ENCODE measurements at places on chromosomes 12 and 14.

- DNase-seq = no peak
Observed at GRCh38 chr14:67508956-67509355, 20.4 kb upstream of the TMEM229B start.

GRCh38 chr14:41615011-41615595, 8.4 kb downstream of the LRFN5 start:
- DNase-seq = no peak

GRCh38 chr12:49917166-49917787, 13.6 kb upstream of the FAIM2 start:
- no peak for DNase-seq

DNA sequence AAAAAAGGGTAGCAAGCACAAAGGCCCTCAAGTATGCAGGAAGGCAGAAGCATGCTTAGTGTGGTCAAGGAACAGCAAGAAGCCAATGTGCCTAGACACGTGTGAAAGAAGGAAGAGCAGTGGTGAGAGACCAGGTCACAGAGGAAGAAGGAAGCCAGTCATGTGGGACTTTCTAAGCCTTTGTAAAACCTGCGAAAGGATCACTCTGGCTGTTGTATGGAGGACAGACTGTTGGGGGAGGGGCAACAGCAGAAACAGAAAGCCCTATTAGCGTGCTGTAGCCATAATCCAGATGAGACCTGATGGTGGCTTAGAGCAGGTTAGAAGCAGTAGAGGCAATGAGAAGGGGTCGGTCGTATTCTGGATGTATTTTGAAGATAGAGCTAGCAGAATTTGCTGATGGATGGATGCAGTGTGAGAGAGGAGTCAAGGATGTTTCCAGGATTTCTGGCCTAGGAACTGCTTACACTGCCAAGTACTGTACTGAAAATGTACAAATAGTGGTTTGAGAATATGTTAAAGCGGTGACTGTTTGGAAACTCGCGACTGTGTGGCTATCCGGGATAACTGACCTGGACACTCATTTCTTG, 5.7 kb upstream of the MLF2 start:
- DNase-seq = no peak

DNA sequence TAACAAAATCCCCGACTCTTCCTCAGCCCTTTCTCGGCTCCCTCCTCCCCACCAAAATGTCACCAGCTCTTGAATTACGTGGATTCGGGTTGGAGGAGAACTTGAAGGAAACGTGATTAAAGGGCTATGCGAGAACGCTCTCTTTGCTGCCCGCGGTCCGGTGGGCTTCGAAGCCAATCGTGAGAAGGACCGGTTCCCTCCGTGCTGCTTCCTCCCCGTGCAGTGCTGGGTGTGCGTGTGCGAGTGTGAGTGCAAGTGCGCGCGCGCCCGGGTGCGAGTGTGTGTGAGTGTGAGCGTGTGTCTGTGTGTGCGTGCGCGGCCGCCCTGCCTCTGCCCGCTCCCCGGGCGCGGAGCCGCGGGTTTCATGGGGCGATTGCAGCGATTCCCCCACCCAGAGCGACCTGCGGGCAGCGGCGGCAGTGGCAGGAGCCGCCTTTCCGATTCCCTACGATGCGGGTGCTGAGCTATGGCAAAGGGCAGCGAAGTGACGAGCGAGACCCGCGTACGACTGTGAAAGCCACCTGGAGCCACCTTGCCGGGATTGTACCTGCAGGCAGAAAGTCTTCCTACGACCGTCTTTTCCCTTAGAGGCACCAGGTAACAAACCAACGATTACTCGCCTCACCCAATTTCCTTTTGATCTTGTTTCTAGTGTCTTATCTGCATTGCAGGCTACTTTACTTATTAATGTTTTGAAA, 1.4 kb downstream of the LRFN5 start:
- DNase-seq = no peak

Data from PC-3 (cell line).